ENCODE measurements at places on chromosomes 5 and 9.

- DNase-seq: no peak
Observed at GRCh38 chr5:178218827-178219226, 13.8 kb downstream of the PHYKPL start.

DNA sequence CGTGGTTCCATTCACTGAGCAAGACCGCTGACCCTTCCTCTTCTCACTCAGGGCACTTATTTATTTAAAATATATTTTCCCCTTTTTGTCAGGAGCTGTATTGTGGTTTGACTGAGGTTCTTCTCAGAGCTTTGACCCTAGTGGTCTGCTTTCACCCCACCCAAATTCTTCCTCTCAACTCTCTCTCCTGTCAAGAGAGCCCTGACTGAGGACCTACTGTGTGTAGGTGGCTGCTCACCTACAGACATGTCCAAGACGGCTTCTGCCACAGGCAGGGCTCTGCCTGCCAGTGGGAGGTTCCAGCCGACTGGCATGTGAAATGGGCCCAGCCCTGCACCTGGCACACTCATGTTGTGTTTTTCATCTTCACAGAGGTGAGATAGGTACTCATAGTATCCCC lies 5.2 kb downstream of the DCANP1 start:
- no peak for DNase-seq

- peak; percentile 46 for DNase-seq
Observed at GRCh38 chr9:21395778-21396717, 10.8 kb upstream of the IFNA2 start.

GRCh38 chr5:108659531-108659930 lies 88.2 kb upstream of the FER start:
- no peak for DNase-seq

GRCh38 chr9:123339666-123340510 lies 16.1 kb upstream of the CRB2 start:
- peak; percentile 8 for DNase-seq

GRCh38 chr9:80251778-80252177 lies 680.0 kb downstream of the TLE4 start:
- DNase-seq: no peak

DNA sequence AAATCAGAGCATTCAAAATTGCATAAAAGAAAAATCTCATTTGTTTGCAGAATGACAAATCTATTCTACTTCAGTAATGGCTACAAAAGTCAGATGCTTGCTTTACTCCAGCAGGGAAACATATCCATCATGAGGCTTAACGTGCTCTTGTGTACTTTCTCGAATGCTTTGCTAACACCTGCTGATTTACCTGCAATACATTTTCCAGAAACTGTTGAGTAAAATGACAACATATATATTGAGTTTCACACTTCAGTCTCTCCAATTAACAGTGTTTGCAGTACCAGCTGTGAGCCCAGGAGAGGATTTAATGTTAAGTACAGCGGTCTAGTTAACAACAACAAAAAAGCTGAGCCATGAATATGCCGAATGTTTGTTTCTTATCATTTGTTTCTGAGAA lies 391.5 kb upstream of the SMC2 start:
- DNase-seq: no peak

DNA sequence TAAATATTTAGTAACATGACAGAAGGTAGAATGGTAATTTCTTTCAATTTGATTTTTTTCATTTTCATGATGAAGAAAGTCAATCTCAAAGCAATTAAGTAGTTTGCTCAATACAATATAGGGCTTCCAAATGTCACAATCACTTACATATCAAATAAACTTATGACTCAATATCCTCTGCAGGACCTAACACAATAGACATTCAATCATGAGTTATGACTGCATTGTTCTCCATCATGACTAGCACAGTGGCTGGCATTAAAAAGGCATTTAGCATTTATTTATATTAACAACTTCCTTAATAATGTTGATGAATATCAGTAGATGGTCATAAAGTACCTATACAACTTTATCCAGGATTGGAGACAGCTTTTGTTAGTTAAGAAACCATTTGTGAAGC lies 1499.6 kb downstream of the EFNA5 start:
- DNase-seq: no peak

GRCh38 chr9:33289936-33290246 lies 425 bp upstream of the NFX1 start:
- no peak for DNase-seq

- DNase-seq: no peak
Observed at GRCh38 chr5:68554571-68555279, 339.2 kb downstream of the PIK3R1 start.

DNA sequence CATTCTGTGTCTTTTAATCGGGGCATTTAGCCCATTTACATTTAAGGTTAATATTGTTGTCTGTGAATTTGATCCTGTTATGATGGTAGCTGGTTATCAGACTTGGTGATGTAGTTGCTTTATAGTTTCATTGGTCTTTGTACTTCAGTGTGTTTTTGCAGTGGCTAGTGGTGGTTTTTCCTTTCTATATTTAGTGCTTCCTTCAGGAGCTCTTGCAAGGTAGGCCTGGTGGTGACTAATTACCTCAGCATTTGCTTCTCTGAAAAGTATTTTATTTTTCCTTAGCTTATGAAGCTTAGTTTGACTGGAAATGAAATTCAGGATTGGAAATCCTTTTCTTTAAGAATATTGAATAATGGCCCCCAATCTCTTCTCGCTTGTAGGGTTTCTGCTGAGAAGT lies 156.9 kb downstream of the CNTLN start:
- DNase-seq: no peak

DNA sequence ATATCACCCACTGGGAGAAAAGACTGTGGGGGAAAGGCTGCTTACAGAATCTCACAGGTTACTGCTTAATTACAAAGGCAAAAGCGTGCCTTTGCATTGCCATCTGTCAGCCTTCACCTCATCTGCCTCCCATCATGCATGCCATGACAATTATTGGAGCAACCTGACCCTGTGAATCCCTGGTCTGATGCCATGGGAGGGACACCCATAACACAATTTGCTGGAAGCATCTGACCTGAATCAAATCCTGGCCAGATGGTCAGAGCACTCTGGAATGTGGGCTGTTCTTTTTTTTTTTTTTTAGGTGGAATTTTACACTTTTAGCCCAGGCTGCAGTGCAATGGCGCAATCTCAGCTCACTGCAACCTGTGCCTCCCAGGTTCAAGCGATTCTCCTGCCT lies 11.6 kb upstream of the RETREG1 start:
- DNase-seq: no peak

GRCh38 chr9:88828018-88828417 lies 163.2 kb upstream of the S1PR3 start:
- no peak for DNase-seq

GRCh38 chr5:103283120-103283519 lies 24.6 kb downstream of the MACIR start:
- DNase-seq: no peak

GRCh38 chr5:77103457-77103856 lies 16.4 kb upstream of the ZBED3 start:
- no peak for DNase-seq

DNA sequence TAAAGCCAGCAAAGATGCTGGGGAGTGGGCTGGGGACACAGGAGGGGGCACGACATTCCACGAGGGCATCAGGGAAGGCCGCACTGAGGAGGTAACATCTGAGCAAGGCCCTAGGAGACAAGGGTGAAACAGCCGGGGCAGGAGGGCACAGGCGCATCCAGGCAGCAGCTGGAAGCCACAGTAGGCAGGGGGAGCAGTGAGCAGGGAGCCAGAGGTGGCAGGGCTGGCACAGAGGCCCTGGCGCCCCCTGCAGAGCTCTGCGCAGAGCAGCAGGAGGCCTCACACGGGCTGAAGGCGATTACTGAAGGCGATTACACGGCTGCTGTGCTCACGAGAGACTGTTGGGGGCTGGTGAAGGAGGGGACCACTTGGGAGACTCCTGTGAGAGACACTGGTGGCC lies 15.4 kb downstream of the LMAN2 start:
- DNase-seq: no peak

DNA sequence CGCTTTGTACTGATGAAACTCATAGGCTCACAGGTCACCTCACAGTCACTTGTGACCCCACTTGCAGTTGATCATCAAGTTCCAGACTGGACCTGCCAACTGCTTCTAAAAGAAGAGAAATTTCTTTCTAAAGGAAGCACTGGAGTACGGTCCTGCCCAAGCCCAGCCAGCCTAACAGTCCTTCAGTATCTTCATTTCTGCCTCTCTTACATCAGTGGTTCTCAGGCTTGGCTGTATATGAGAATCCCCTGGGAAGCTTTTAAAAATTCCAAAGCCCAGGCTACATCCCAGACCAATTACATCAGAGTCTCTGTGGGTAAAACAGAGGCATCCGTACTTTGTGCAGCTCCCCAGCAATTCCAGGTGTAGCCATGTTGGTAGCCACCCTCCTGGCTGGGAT lies 282.1 kb downstream of the NFIB start:
- no peak for DNase-seq

GRCh38 chr5:116088062-116088461 lies 3.2 kb downstream of the COMMD10 start:
- no peak for DNase-seq

- no peak for DNase-seq
Observed at GRCh38 chr9:129283291-129283691, 105.2 kb upstream of the IER5L start.

DNA sequence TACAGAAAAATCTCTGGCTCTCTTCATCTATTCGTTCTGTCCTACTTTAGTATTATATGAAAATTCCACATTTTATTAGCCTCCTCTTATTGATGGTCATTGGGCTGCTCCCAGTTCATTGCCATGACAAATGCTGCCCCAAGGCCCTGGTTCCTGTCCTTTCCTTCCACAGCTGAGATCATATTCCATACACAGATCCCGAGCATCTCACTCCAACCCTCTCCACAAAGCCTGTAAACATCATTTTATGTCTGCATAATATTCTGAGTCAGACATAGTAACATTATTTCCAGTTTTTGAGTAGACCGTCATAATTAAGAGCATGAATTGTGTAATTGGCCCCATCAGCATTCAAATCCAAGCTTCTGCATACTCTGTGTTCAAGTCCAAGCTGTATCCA lies 86.3 kb downstream of the MVB12B start:
- DNase-seq: no peak

- no peak for DNase-seq
Observed at GRCh38 chr9:124003636-124004349, 7.8 kb upstream of the LHX2 start.

All from stimulated activated CD8-positive, alpha-beta memory T cell treated with anti-CD3 and anti-CD28 coated beads, Interleukin-4, amount 100 ng/mL, for 1 hour (primary cell).